Ureter (tissue), 1 donor: ENCODE measurements at places on chromosomes 12 and 14.
A peak's percentile ranks its signal among the peaks of the same experiment; 100 is the strongest.

DNA sequence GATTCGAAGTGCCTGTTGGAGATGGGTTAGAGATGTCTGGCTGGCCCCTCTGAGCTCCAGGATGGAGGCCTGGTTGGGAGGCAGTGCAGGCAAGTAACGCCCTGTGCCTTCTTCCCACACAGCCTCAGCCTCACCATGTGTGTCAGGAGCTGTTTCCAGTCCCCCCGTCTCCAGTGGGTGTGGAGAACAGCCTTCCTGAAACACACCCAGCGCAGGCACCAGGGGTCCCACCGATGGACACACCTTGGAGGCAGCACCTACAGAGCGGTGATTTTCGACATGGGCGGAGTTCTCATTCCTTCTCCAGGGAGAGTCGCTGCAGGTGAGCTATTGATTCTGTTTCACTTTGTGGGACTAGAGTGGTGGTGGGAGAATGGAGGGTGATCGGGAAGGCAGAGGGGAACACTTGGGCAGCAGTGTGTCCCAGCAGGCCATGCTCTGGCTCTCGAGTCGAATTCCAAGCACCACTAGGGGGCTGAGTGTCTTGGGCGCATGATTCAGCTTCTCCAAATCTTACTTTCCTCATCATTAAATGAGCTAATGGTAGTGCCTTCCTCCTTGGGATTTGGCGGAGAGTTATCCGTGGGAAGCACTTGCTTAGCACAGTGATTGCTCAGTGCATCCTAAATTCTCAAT lies 6.8 kb downstream of the ACAD10 start:
- no peak for DNase-seq

DNA sequence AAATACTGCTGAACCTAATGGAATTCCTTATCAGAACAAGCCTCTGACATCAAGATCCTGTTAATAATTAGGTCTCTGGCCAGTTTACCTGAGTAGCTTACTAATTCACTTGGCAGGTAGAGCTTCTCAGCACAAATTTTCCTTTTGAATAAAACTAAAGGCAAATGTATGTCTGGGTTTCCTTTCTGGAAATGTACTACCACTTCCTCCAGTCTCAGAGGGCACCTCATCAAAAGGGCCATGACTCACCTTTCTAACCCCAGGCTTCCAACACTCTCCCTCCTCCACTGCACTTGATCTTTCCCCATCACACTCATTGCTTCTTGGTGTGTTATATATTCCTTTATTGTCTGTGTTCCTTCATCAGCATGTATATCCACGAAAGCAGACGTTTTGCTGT lies 90.5 kb downstream of the SLC2A13 start:
- DNase-seq: no peak

GRCh38 chr14:88079624-88080023 lies 74.7 kb downstream of the GPR65 start:
- no peak for DNase-seq

- peak; percentile 82 for DNase-seq
Observed at GRCh38 chr12:51270067-51270950, at the start of gene SMAGP. TSS of gene SMAGP (minus strand) at chr12:51270415. CDS start at chr12:51269278, 1,137 bp downstream.

GRCh38 chr12:67651132-67651695 lies 2.7 kb downstream of the DYRK2 start:
- DNase-seq: no peak
